ENCODE measurements at places on chromosomes 16 and 17.

- DNase-seq: no peak
Measured at GRCh38 chr17:55731586-55732250, 9.1 kb upstream of the TMEM100 start.

- no peak for DNase-seq
Measured at GRCh38 chr16:10646581-10647263, 48.0 kb downstream of the TEKT5 start.

- no peak for DNase-seq
Measured at GRCh38 chr17:71176928-71177443, 943.8 kb upstream of the SOX9 start.

DNA sequence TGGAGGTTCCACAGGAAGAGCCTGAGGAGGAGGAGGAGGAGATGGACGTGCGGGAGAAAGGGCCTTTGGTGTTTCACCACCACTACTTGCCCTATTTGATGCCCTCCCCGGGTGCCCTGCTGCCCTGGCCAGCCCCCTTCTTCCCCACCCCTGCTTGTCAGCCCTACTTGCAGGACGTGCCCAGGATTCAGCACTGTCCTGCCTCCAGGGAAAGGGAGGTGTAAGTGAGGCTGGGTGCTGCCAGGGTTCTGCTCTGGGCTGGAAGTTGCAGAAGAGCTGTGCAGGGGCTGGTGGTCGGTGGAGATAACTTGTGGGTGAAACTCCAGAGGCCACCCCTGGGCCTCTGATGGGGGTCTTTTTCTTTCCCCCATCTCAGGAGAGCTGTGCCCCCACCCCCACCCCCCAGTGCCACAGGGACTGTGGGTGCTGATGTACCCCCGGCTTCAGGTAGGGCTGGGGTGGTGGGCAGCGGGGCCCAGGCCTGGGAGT, 3.0 kb downstream of the PRR29 start:
- DNase-seq: no peak

DNA sequence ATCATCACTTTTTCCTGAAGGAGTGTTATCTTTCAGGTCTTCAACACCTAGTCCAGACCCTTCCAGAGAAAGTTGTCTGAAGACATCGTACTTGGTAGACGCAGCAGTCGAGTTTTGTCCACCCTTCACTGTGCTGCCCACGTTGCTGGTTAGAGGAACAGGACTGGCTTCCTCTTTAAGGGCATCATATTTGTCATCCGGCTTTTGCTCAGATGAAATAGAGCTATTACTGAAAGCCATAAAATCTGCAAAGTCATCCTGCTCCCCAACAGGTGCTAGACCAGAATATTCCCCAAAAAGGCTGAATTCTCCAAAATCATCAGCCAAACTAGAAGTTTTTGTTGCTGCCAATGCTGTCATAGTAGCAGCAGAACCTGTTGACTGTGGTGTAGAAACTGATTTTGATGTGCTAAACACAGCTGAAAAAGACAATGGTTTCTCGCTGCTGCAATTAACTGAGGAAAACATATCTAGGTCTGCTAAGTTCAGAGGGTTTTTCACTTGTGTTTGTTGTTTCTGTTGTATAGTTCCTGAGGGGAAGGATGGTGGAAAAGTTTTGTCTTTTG, 55.7 kb downstream of the SYNRG start:
- no peak for DNase-seq

DNA sequence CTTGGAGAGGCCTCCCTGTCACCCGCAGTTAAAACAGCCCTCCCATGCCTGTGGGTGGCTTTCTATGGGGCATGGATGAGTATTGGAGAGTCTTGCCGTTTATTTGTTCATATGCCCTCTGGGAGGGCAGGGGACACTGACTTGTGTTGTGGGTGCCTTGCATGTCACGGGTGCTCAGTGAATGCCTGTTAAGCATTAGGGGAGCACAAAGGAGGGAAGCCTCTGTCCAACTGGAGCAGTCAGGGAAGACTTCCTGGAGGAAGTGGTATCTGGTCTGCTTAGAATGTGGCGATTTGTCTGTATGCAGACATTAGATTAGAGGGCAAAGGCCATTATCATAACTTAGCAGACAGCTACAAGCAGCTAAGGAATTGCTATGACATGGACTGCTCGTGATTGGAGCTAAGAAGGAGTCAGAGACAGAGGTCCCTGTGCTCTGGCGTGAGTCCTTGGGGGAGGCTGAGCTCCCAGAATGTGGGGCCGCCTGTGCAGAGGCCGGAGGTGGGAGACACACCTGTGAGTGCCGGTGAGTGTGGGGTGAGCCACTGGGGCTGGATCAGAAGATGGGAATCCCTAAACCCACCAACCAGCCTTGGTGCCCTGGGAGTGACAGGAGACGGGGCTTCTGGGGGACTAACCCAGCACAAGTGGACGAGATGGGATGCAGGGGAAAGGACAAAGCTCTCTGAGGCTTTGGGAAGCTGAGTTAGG, 286.1 kb downstream of the SEC14L1 start:
- no peak for DNase-seq

DNA sequence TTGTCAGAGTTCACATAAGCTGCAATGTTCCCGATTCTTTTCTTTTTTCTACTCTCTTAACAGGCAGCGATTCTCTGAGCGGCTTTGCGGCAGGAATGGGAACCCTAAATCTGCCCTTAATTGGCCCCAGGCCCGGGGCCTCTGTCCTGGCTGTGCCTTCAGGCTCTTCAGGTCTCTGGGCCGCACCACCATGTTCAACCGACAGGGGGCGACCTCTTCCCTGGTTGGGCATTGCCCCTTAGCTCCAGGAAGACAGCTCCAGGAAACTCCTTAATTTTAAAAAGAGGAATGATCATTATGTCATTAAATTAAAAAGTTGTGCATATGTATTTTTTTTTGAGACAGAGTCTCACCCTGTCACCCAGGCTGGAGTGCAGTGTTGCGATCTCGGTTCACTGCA, 20.3 kb downstream of the CACNG5 start:
- DNase-seq: no peak

DNA sequence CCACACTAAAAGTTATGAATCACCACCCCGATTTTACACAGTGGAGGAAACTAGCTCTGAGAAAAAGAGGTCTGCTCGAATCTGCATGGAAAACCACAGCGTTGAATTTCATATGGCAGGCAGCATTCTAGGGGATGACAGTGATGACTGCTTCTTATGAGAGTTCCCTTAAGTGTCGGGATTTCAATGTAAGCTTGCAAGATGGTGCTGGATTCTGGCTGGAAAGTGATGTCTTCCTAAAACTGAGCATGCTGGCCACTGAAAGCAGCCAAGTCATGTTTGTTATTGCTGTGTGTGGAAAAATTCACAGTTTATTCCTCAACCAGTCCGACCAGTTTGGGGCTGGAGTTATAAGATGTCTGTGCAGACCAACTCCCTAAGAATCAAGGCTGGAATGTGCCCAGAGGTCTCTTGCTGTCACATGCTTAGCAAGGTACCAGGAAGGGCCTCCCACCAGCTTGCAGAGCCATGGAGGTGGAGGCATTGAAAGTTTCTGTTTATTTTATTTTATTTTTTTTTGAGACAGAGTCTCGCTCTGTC, 37.2 kb upstream of the GAN start:
- DNase-seq: no peak

DNA sequence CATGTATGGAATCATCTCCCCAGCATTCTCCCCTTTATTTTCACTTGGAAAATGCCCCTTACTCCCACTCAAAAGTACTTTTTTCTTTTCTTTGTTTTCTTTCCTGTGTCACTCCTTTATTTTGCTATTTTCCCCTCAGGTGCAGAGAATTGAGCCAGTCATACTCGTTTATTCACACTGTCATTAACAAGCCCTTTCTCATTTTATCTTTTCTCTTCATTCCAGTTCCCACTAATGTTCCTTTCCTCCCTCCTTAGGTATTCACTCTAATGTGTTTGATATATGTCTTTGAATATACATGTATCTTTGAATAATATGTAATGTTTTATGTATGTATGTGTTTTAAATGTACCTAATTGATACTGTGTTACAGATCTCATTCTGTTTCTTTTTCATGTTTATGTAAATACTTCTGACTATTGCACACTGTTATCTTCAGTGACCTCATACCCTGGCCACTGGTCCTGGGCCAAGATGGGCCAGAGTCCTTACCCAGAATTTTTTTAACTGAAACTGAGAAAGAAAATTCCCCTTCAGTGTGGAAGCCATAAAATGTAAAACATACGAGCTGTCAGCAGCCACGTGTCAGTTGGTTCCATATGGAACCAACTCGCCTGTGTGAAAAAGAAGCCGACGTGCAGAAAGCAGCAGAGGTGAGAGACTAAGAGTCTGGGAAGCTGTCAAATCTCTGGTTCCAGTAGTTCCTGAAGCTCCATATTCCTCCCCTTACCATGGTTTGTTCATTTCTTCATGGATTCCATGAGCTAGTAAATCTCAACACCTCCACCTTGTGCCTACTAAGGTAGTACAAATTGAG, 5.8 kb downstream of the SRR start:
- no peak for DNase-seq

DNA sequence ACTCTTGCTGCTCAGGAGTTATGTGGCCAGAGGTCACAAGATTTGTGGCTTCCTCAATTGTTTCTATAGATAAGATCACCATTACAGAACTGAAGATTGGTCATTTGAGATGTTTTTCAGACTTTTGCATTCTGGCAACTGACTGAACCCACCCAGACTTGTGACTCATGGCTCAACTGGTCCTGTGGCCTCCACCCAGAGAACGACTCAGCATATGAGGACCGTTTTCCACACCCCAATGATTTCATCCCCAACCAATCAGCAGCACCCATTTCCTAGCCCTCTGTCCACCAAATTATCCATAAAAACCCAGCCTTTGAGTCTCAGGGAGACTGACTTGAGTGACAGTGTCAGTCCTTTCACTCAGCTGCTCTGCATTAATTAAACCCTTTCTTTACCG, 143.2 kb upstream of the ASIC2 start:
- DNase-seq: no peak

GRCh38 chr16:54048586-54049495, 237.7 kb downstream of the IRX3 start:
- no peak for DNase-seq

DNA sequence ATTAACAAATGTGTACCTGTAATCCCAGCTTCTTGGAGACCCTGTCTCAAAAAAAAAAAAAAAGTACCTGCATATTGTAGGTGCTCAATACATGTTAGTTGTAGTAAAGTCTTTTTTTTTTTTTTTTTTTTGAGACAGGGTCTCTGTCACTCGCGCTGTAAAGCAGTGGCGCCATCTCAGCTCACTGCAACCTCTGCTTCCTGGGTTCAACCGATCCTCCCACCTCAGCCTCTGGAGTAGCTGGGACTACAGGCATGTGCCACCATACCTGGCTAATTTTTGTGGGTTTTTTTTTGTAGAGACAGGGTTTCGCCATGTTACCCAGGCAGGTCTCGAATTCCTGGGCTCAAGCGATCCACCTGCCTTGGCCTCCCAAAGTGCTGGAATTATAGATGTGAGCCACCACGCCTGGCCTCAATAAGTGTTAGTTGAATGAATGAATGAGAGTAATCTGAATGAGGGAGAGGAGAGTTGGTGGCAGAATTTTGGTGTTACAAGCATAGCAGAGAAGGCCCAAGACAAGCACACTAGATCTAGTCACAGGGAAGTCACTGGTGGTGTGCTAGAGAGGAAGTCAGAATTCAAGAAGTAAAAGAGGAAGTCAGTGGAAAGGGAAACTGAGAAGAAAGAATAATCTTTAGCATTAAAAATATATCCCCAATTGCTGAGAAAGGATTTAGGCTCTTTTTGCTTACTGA, 9.4 kb upstream of the MYL4 start:
- no peak for DNase-seq

DNA sequence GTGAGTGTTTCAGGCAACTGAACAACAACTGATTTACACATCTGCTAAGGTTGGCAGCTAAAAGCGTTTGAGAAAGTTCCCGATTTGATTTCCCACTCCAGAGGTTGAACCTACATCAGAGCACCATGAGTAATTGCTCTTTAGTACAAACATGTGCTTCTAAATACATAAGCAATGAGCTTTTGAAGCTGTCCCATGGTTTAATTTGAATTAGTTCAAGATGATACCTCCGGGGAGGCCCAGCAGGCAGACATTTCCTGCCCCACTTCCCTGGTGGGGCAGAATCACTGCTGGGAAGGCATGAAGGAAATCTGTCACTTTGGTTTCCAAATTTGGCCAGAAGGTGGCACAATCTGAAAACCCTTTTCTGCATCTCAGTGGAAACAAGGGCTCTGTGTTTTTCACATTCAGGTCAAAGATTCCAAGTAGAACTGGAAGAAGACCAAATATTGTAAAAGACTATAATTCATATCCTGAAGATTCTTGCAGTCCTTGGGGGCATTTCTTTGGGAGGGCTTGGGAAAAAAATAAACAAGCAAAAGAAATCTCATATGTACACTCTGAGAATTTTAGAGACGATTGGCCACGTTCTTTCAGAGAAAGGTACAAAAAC, 176.2 kb upstream of the FAM20A start:
- DNase-seq: no peak

DNA sequence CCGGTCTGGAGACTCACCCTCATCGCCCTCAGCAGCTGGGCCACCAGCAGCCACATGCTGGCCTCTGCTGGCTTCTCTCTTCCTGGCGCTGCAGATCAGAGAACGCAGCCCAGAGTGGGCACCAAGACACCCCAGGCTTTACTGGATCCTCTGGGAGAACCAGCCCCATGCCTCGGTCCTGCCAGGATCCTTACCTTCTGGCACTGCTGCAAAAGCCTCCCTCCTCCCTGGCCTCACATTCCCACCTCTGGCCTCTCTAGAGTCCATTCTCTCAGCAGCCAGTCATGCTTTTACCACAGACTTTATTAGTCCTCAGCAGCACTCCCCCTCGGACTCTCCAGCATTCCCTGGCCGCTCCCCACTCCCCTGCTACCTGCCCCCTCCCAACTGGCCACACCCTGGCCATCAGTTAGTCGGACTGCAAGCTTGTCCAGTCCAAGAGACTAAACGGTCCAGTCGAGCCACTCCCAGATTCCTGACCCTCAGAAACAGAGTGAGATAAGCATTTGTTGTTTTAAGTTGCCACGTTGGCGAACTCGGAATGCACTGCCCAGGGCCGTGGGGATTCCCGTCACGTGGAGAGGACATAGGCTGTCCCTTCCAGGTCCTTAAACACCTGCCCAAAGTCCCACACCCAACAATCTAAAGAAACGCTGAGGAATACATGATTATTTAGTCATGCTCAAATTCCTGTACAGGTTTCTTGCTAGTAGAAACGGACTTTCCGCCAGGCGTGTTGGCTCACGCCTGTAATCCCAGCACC, 5.9 kb upstream of the SPG7 start:
- no peak for DNase-seq

GRCh38 chr17:8159459-8160223, 3.1 kb downstream of the VAMP2 start:
- DNase-seq: no peak

DNA sequence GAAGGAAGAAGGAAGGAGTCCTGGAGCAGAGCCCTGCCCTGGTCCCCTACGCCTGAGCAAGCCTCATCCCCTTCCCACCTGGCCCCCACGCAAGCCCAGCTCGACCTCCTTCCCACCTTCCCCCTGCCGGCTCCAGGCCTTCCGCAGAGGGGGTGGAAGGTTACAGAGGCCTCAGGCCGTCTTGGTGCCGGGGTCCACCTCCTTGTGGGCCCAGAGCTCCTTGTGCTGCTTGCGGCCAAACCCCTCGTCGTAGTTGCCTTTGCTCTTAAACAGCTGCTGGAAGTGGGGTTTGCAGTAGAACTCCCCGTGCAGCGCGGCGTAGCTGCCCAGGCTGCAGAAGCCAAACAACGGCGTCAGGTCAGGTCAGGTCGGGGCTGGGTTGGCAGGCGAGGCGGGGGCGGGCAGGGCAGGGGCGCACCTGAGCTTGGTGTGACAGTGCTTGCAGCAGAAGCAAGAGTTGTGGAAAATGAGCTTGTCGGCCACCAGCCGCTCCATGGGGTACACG, 1.5 kb downstream of the LIMD2 start:
- DNase-seq: no peak

All from stimulated activated CD4-positive, alpha-beta T cell treated with anti-CD3 and anti-CD28 coated beads, Interleukin-1b, Interleukin-23, amount 100 ng/mL, for 1 hour (primary cell).